ENCODE measurements at places on chromosomes 2 and 18.

- no peak for DNase-seq
Measured at GRCh38 chr2:3606028-3606369, 11.1 kb downstream of the COLEC11 start.

- DNase-seq, result no peak
Measured at GRCh38 chr2:218039171-218039570, 29.9 kb upstream of the RUFY4 start.

- DNase-seq, result no peak
Measured at GRCh38 chr18:3652380-3653262, 202.6 kb downstream of the TGIF1 start.

GRCh38 chr2:170651624-170652325, 63.4 kb upstream of the SP5 start:
- peak; percentile 97 for DNase-seq

GRCh38 chr2:74553892-74554819, at the start of the genes DOK1 and LOXL3:
TSS of gene DOK1 (plus strand) at chr2:74554720. CDS start at chr2:74554755, 35 bp downstream.
TSS of gene LOXL3 (minus strand) at chr2:74553942. CDS start at chr2:74552634, 1,308 bp downstream.
- DNase-seq, result peak; percentile 69

DNA sequence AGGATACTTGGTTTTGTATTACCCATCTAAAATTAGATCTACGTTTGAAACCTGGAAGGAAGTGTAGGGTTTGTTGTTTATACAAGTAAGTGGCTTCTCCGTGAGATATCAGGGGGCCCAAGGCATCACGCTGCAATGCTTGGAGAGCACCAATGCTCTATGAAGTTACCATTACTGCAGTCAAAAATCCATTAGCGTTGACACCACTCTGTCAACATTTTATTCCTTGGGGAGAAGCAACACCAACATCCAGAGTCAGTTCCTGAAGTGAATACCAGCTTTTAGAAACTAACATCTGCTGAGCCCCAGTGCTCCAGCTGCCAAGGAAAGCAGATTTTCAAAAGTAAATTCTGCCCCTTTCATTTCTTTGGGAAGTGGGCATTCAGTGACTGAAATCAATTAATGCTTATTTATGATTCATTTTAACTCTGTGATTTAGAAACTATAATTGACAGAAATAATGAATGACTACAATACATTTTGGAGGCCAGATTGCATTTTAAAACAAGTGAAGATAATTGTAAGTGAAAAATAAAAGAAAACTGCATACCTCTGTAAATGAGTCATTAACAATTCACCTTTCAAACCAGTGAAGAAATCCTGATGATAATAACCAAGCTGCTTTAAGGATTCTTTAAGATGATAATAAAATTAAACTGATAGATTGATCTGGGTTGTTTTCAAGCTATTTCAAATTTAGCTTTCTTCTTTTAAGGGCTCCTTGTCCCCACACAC, 30.5 kb downstream of the LRP1B start:
- DNase-seq, result no peak

Measured in thymus (tissue), 14 donors.